ENCODE measurements at places on chromosomes 6 and 20.
A peak's percentile ranks its signal among the peaks of the same experiment; 100 is the strongest.

GRCh38 chr6:133903855-133904254 lies 14.9 kb downstream of the TCF21 start:
- DNase-seq, result no peak

DNA sequence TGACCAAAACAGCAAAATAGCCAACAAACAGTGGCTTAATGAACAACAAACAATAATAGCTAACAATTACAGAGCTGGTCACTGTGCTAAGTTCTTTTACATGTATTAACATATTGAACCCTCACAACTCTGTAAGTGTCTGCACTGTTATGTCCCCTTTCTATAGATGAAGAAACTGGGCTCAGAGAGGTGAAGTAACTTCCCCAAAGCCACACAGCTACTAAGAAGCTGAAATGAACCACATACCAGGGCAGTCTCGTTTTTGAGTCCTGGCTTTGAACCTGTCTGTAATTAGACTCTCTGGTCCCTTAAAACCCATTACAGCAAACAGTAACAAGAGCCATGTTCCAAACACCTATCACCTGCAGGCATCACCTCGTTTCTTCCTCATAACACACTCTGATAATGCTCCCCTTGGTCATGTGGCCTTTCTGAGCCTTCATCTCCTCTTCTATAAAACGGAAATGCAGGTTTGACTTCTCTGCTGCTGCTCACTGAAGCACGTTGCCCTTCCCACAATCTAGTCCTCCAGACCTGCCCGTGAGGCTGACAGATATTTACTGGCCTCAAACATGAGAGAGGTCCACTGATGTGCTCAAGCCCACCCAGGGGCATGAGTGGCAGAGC lies 23.3 kb downstream of the KCNK15 start:
- no peak for DNase-seq

DNA sequence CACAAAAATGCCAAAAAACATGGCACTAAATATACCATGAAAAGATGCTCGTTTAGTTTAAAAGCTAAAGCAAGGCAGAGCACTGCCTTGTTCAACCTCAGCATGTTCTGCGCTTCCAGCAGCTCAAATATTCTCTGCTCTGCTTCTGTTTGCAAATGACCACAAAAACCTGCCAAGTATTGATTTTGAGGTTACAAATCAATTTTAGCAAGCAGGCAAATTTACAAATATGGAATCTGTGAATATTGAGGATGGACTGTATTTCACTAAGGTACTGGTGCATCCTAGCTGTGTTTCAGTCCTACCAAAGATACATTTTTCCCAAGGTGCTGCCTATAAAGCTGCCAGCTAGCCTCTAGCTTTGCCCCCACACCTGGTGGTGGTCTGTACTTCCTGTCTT lies 449.9 kb downstream of the PREX1 start:
- DNase-seq, result no peak

- no peak for DNase-seq
Observed at GRCh38 chr6:159097256-159097655, 52.5 kb upstream of the TAGAP start.

GRCh38 chr6:25788305-25788922 lies 33.9 kb downstream of the SLC17A4 start:
- DNase-seq, result peak; percentile 51

- DNase-seq, result no peak
Observed at GRCh38 chr6:31187780-31188194, 17.3 kb upstream of the POU5F1 start.

GRCh38 chr6:46704562-46704961 lies 16.9 kb downstream of the TDRD6 start:
- no peak for DNase-seq

- DNase-seq, result no peak
Observed at GRCh38 chr20:873875-874607, 40.5 kb downstream of the FAM110A start.

DNA sequence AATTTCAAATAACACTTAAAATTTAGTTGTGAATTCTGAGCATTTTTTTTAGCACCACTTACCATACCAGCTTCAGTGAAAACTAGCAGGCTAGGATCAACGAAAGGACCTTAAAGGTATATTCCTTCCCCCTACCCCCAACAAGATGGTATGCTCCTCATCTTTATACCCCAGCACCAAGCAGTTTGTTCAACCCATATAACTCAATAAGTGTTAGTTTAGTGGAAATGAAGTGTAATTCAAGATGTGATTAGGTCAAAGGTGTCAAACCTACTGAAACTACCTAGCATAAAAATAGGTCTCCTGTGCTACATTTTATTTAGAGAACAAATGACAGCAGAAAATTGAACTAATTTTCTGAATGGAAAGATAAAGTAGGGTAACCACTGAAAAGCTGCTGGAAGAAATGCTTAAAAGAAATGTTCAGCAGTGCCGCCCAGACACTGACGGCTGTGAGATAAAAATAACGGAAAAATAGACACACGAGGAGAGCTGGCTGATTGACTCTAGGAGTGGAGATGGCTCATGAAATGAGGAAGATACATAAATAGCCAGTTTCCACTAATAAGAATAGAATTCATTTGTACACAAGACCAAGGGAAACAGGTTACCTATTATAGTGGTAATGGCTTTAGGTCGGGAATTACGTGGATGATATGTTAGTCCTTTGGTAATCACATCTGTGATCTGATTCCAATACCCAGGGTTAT lies 94.8 kb downstream of the IPCEF1 start:
- DNase-seq, result no peak

- peak; percentile 47 for DNase-seq
Observed at GRCh38 chr6:33207552-33208090, 679 bp upstream of the RING1 start.

DNA sequence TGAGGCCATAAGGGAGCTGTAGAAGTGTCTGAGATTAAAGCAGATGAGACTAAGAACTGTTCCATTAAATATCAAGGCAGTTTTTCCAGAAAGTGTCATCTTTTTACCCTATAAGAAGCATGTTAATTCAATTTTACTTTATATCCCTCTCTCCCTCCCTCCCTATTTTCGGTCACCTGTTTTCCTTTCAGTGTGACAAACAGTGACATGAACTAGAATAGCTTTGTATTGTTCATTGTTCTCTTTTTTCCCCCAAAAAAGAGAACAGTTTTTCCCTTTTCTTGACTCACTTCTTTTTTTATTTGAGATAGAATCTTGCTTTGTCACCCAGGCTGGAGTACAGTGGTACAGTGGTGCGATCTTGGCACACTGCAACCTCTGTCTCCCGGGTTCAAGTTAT lies 269.3 kb downstream of the ZFAND3 start:
- no peak for DNase-seq

DNA sequence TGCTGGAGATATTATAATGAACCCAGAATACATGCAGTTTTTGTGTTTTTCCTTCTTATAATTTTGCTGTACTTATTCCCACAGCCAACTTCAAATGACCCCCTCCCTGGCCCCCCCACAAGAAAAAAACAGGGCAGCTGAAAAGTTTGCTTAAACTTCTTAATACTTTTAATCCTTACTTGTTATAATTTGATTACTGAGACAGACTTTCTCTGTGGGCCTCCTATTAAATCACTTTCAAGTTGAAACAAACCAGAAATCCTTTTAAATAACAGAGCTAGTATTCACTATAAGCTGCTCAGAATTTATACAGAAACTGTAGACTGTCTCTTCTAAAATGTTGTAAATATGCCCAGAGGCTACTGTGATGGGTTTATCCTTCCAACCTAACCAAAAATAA lies 106.3 kb downstream of the CENPW start:
- DNase-seq, result no peak

- DNase-seq, result no peak
Observed at GRCh38 chr20:37749218-37749617, 55.4 kb downstream of the CTNNBL1 start.

DNA sequence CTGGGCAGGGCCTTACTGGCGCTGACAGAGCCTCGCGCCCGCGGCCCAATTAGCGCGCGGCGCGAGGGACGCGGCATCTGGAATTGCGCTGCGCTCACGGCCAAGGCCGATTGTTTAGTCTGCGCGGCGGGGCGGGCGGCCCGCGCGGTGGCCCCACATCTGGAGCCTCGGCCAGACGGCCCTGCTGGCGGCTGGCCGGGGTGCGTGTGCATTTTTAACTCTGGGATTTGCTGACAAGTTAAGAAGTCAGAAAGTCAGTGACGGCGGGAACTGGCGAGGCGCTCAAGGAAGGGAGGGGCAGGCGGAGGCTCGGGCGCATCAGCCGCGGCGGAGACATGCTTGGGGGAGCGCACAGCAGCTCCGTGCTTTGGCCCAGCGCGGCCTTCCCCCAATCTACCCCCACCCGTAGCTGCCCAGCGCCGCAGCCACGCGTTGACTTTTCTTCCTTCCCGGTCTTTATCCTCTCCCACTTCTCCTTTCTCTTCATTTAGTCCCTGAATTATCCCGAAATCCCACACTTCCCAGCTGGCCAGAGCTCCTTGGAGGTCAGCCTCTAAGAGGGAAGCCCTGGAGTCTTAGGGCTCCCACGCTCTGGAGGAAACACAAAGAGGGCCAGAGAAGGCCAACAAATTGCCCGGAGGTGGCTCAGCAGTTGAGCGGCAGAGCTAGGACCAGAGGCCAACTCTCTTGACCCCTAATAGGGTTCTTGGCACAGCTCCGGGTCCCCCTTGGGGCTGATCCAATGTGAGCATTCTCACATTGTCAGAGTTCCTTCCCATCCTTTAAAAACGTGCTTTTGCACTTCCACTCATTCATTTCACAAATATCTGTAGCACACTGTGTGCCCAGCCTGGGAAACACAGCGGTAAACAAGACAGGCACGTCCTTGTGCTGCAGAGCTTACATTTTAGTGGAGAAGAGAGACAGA lies 40.8 kb upstream of the FOXP4 start:
- DNase-seq, result no peak

DNA sequence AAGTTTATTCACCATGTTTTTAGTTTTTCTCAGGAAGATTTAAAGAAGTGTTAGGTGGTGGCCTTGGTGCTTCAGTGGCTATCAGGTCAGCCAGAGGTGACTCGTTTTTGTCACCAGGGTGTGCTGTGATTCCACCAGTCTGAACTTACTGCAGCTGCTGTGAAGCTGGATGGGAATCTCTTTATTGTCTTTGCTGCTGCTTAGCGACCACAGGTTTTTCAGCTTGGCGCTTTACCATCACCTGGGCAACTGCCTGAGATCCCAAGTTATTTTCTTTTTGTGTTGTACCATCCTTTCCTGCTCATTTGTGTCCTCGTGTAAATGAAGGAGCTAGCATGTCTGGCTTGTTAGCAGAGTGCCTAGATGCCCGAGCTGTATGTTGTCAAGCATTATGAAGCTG lies 146.9 kb downstream of the MACROD2 start:
- DNase-seq, result no peak

All from CD4-positive, alpha-beta T cell treated with Interleukin-17A for 1 hour (primary cell).